ENCODE measurements at places on chromosomes 1 and 21. TPM values are rescaled to one million over a fixed set of nuclear protein-coding genes. Genes with fewer than 3 reads are reported as not detected.

The XCL2 gene
- total RNA-seq = not detected

The SLC1A7 gene
- not detected for total RNA-seq

The GPATCH2 gene
- 15.6 TPM for total RNA-seq

The ZBTB8A gene
- total RNA-seq = 9.6 TPM

The DNAJC28 gene
- 1.0 TPM for total RNA-seq

The CIART gene
- total RNA-seq = 2.4 TPM

The AMY2A gene
- not detected for total RNA-seq

The MAN1C1 gene
- 0.85 TPM for total RNA-seq

The OR2T27 gene
- not detected for total RNA-seq

The C1orf94 gene
- not detected for total RNA-seq

The CD1E gene
- total RNA-seq = not detected

The GSTM1 gene
- total RNA-seq = not detected

The TRABD2B gene
- not detected for total RNA-seq

The CFAP74 gene
- not detected for total RNA-seq

The PGLYRP4 gene
- total RNA-seq = not detected

The LRRC71 gene
- total RNA-seq = 1.2 TPM

The BLACAT1 gene
- not detected for total RNA-seq

The KRTAP12-2 gene
- total RNA-seq = not detected

The FAM110D gene
- total RNA-seq = 5.1 TPM

The SPATA46 gene
- not detected for total RNA-seq

The BRINP3 gene
- total RNA-seq = not detected

The NMNAT2 gene
- 0.38 TPM for total RNA-seq

The GSTM2 gene
- total RNA-seq = 21.5 TPM
